NCI-H1930 (cell line): ENCODE measurements at places on chromosomes 6 and 20.

DNA sequence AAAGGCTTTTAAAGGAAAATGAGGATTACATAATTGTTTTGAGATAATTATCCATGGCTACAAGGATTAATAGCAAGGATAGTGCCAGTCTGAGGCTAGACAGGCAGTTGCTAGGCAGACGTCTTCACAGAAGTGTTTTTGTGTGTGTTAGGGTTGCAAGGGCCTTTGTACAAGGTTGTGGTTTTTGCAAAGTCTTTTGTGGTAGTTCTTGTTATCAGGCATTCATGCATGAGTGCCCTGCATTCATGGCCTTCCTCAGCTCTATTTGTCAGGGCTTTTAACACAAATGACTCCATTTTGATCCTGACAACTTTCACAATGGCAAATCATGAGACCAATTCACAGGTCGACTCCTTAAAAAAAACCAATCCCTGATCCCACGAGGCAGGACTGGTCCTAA is 68.1 kb upstream of the TXNDC5 start:
- DNase-seq, result no peak

- no peak for DNase-seq
Observed at GRCh38 chr6:84771756-84772356, 7.5 kb upstream of the TBX18 start.

DNA sequence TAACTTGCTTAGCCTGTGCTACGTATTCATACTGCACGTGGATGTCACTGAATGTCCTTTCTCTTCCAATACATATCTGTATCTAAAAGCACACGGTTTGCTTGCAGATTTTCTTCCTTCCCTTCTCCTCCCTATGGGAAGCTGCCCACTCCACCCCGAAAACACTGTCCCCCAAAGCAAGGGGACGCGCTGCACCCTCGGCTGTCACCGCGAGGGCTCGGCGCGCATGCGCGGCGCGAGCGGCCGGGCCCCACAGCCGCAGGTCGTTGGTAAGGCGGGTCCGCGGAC is 659 bp downstream of the TMX4 start:
- no peak for DNase-seq

DNA sequence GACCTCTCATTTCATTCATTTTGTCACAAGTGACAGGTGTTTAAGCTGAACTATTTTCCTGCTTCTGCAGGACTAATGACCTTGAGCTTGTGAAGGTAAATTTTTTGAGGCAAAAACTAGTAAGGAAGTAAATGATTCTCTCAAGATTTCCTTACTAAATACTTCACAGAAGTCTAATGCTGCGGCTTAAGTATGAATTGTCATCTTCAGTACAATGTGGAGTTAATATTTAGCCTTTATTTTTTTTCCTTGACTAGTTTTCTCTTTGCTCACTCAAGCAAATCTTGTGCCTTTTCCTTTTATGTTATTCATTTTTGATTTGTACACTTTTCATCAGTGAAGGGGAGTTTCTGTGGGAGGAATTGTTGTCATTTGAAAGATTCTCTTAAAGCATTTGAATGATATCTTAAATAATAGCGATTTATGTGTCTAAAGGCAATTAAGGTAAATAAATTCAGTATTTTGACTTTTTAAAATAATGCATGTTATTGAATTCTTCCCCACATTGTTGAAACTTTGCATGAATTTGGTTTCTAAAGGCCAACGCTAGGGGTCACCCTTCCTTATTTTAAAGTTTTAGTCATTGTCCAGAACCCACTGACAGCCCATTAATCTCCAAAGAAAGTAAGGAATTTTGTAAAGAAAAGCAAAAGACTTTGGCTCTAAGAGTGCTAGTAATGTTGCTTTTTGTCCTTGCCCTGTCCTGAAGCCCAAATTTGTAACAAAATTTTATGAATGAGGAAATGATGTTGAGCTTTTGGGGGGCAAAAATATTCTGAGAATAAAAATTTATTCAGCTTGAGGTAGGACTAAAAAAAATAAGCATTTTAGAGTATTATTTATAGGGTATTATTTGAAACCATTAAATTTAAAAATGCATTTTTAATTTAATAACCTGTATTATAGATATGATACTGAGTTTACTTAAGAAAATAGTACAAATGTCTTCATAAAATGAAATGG is 157.4 kb upstream of the LAMA2 start:
- DNase-seq, result no peak
